ENCODE measurements at places on chromosomes 6 and 20.

GRCh38 chr6:12007473-12007872, 4.6 kb upstream of the HIVEP1 start:
- no peak for DNase-seq

DNA sequence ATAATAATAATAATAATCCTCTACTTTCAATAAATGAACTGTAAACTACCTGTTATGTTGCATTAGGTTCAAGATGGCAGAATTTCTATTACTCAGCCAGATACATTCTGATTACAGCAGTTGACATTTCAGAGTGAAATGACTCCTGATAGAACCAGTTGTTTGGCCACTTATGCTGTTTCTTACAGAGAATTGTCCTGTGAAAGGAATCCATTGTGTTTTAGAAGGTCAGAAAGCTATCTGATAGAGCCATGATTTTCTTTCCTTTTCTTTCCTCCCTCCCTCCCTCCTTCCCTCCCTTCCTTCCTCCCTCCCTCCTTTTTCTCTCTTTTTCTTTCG, 16.6 kb downstream of the GJA10 start:
- DNase-seq, result no peak

- no peak for DNase-seq
These were observed 11.4 kb upstream of the KIF25 start for GRCh38 chr6:167985911-167986595.

GRCh38 chr6:118665011-118665410, 13.6 kb upstream of the CEP85L start:
- no peak for DNase-seq

DNA sequence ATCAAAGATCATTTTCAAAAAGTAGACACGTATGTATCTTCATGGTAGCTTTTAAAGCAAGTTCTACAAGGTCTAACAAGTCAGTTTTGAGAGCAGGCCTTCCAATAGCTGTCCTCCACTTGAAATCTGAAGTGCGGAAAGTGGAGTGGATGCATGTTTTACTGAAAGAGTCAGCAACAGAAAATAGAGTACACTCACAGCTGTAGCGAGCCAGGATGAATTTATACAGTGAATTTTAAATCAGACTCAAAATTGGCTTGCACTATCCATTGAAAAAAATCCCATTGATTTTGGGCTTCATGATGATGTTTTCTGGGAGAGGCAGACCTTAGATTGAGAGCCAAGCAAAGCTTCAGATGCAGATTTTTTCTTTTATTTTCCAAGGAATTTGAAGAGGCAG, 80.6 kb downstream of the GJA10 start:
- no peak for DNase-seq

DNA sequence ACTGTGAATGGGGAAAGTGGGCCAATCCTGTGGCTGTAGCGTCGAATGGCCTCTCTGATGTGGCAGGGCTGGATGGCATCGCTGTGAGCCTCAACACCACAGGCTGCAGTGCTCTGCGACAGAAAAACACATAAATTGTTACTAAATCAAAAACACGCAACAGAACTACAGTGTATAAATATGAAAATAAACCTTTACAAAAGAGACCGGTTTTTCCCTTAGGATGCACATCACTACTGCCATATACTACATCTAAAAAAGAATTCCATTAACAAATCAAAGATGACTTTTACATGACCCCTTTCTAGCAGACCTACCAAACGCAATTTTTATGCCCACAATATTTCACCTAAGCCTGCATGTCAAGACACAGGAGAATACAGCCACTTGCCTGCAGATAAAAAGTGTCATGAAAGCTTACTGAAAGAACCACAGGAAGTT, 395.5 kb upstream of the RUNX2 start:
- peak; percentile 57 for DNase-seq

GRCh38 chr20:62927128-62927705, 912 bp upstream of the DIDO1 start:
- DNase-seq, result no peak

GRCh38 chr20:8291873-8292272, 159.8 kb downstream of the PLCB1 start:
- DNase-seq, result no peak

- no peak for DNase-seq
These were observed 13.4 kb upstream of the FAM50B start for GRCh38 chr6:3835785-3836184.

DNA sequence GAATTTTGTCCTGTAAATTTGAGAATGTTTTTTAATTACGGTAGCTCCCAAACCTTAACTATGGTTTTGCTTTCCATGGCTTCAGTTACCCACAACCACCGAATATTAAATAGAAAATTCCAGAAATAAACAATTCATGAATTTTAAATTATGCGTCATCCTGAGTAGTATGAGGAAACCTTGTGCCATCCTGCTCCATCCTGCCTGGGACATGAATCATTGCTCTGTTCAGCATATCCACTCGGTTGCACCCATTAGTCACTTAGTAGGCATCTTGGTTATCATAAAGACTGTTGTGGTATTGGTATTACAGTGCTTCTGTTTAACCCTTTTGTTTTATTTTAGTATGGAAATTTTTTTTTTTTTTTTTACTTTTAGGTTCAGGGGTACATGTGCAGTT, 39.7 kb downstream of the KCNS1 start:
- no peak for DNase-seq

DNA sequence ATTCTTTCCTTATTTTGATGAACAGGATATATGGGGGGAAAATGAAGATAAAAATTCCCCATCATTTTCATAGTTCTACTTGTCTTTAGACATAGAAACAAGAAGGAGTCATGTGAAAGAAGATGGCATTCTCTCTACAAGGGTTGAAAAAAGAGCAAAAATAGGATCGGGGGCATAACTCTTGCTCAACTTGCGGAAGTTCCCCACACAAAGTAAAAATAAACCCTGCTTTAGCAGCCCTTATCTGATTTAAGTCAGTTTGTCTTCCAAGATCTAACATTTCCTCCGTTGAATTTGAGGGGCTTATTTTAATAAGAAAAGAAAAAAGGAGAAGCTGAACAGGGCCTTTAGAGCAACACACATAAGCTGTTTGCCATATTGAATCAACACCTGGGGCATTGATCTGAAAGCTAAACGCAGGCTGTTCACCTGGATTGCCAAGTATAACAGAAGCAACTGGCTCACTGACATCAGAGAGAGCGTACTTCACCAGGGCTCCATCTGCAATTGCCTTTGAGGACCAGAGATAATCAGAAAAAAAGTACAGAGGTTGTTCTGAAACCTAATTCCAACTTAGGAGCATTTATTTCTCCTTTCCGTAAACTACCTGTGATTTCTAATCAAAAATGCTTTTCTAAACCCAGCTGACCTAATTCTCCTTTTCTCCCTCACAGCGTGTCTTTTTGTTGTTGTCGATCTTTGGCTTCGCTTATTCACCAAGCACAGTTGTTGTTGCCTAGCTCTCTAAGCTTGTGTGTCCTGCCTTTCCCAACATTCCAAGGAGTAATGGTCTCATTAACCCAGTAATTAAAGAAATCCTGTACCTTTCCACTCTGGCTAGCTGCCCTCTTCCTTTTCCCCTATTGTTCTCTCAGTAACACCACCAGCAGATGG, 568.0 kb downstream of the KIF16B start:
- DNase-seq, result no peak

- DNase-seq, result no peak
These were observed 123.0 kb downstream of the SMAP1 start for GRCh38 chr6:70790483-70791224.

DNA sequence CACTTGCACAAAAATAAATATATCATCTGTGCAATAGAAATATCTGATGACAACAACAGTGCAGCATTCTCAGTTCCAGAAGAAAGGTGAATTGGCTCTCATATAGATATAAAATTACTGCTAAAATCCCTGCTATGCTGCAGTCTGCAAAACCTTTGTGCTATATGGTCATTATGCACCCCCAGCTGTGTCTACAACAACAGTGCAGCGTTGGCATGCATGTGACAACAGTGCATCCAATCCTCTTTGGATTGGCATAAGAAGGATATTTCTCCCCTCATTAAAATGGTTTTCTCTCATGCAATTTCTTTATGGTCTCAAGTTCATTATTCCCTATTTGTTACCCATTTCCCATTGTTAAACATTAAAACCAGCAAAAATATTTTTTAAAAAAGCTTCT, 23.1 kb downstream of the OR2B6 start:
- no peak for DNase-seq

- no peak for DNase-seq
These were observed 181.9 kb downstream of the NFATC2 start for GRCh38 chr20:51360451-51361201.

- peak; percentile 61 for DNase-seq
These were observed 42.5 kb downstream of the EIF2S2 start for GRCh38 chr20:34069341-34070078.

DNA sequence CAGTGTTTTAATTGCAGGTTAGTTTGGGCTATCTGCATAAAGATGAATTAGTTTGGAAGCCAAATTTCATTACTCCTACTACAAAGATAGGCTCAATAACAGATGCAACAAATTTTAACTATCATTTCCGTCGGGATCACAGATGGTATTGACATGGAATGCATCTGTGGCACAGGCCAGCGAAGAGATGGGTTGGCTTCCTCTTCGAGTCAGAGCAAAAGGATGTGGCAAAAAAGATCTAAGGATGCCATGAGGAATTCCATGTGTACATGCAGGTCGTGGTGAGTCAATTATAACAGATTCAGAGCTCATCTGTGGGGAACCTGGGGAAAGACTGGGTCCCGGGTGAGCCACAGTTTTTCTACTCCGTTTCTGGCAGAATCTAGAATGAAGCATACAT, 83.0 kb upstream of the CITED2 start:
- DNase-seq, result no peak

- DNase-seq, result no peak
These were observed 21.2 kb downstream of the MRPS18A start for GRCh38 chr6:43666196-43666920.

DNA sequence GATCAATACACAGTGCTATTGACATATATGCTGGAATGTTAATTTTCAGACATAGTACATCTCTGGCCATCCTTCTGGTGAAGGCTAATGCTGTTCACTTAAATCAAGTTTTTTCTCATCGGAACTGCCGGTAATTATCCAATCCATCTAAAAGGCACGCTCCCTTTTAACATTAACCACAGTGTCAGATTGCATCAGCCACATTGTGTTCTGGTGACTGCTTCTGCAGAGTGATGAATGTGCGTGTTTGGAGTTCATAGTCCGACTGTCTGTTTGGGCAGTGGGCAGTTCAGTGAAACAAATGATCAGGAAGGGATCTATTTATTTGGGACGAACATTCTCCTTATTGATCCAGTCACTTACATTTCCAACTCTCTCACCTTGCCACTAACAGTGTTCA, 49.5 kb downstream of the SOBP start:
- peak; percentile 25 for DNase-seq

All from DND-41 (cell line).